ENCODE measurements at places on chromosomes 5 and 9. TPM values are rescaled to one million over a fixed set of nuclear protein-coding genes. Genes with fewer than 3 reads are reported as not detected.

DNA sequence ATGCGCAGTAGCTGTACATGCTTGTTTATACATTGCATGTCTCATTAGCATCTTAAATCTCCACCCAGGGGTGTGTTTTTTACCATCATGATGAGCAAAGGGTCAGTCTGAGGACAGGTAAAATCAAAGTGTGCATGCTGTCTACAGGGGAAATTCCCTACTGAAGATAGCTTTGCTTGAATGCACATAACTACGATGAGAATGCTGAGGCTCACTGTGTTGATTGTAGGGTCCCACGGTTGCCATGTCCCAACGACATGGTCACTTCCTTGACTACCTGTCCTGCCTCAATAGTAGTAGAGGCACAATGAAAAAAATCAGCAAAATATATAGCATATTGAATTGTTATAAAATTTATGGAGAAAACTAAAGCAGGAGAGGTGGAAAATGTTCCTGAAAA, 95.6 kb upstream of the TUSC1 start:
- H3K4me3 ChIP-seq = no peak overlapping the region
- no peak for DNase-seq
- H3K27ac ChIP-seq = no peak overlapping the region
- no peaks in the 10 kb centered on the region for H3K27me3 ChIP-seq

The GPR21 gene
- total RNA-seq = 3.9 TPM

DNA sequence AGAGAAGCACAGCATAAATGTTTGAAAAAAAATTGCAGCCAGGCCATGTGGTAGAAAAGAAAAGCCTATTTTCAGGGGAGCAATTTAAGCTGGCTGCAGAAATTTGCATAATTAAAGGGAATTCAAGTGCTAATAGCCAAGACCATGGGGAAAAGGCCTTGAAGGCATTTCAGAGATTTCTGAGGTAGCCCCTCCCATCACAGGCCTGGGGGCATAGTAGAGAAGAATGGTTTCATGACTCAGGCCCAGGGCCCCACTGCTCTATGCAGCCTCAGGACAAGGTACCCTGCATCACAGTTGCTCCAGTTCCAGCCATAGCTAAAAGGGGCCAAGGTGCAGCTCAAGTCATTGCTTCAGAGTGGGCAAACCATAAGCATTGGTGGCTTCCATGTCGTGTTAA, 1416.0 kb downstream of the EFNA5 start:
- H3K4me3 ChIP-seq = no peak overlapping the region
- H3K4me1 ChIP-seq = no peaks in the 10 kb centered on the region

- no peaks in the 10 kb centered on the region for H3K36me3 ChIP-seq
- no peaks in the 10 kb centered on the region for H3K27me3 ChIP-seq
- H3K4me1 ChIP-seq = peaks cover 16% of the 10 kb centered on the region
- DNase-seq = no peak
- peak overlapping the region; percentile 86 for H3K27ac ChIP-seq
These were observed 779 bp downstream of the PKN3 start for GRCh38 chr9:128702949-128703615.

- H3K4me1 ChIP-seq = no peaks in the 10 kb centered on the region
- H3K27ac ChIP-seq = no peak overlapping the region
- H3K4me3 ChIP-seq = no peak overlapping the region
- H3K36me3 ChIP-seq = no peaks in the 10 kb centered on the region
- no peaks in the 10 kb centered on the region for H3K27me3 ChIP-seq
These were observed 122.1 kb downstream of the YIPF5 start for GRCh38 chr5:144048259-144048856.

The GALNT12 gene
- total RNA-seq = 6.0 TPM

GRCh38 chr5:76091351-76091750, 8.2 kb downstream of the SV2C start:
- no peaks in the 10 kb centered on the region for H3K4me1 ChIP-seq
- no peak overlapping the region for H3K4me3 ChIP-seq
- no peak for DNase-seq

GRCh38 chr5:161602736-161603135, 56.2 kb upstream of the GABRB2 start:
- H3K27me3 ChIP-seq = no peaks in the 10 kb centered on the region
- no peaks in the 10 kb centered on the region for H3K36me3 ChIP-seq
- no peak overlapping the region for H3K27ac ChIP-seq

DNA sequence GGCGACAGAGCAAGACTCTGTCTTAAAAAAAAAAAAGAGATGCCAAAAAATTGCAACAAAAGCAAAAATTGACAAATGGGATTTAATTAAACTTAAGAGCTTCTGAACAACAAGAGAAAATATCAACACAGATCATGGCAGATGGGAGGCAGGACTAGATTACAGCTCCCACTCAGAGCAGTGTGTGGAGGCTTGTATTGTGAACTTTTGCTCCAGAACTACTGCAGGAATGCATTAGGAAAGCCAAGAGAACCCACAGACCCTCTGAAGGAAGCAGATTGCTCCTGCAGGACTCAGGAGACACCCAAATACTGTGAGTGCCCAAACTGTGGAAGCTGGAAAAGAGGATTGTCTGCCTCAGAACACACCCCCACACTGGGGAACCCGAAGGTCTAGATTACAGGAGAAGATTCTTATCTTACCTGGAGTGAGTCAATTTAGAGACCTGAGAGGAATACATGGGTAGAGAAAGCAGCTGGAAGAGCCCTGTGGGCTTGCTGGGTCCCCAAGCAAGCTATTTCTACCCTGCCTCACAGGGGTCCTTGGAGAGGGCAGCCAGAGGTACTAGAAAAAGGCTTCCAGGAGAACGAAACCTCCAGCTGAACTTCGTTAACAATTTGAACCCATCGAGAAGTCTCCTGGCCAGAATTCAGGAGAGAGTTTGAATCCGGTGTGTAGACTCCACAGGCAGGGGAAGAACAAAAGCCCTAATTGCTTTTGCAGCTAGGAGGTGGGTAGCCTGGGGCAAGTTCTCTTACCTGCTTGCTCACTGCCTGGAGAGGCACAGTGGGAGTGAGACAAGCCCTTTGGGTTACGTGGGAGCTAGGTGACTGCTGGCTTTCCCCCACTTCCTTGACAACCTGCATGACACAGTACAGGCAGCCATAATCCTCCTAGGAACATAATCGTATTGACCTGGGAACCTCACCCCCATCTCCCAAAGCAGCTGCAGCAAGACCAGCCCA, 593.4 kb upstream of the RGMB start:
- H3K4me1 ChIP-seq = no peaks in the 10 kb centered on the region
- DNase-seq = no peak
- no peak overlapping the region for H3K27ac ChIP-seq
- H3K36me3 ChIP-seq = no peaks in the 10 kb centered on the region

The ANKRD34B gene
- not detected for total RNA-seq

DNA sequence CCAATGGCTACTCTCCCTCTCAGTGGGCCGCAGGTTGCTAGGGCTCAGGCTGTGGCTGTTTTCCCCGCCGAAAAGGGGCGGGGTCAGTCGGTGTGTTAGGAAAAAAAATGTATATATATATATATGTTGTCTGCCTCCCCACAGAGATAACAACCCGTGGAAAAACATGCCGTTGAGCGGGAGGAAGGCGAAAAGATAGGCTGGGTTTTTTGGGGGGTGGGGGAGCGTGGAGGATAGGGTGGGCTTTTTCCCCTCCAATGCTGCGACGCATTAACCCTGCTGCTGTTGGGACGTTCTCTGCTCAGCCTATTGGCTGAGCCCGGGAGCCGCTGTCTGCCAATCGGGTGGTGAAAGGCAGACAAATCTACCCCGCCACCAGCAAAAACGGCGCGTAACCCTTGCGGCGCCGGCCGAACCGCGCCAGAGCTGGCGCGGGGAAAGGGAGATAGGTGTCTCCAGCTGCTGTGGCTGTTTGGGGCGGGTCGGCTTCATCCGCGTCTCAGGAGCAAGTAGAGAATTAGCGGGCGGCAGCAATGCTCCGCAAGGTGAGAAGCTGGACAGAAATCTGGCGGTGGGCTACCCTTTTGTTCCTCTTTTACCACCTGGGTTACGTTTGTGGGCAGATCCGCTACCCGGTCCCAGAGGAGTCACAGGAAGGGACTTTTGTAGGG, at the start of gene PCDHGC4:
Gene PCDHGC4 (plus strand): TSS at position 390 of the 671 bp plus-strand sequence. CDS start 144 bp downstream, at position 534.
- no peaks in the 10 kb centered on the region for H3K27me3 ChIP-seq
- DNase-seq = no peak
- no peak within 1 kb of the TSS for H3K27ac ChIP-seq
- no peaks in the 10 kb centered on the region for H3K36me3 ChIP-seq
- peaks cover 48% of the 10 kb centered on the region for H3K4me1 ChIP-seq

The PCDHGC5 gene
- 5.9 TPM for total RNA-seq

DNA sequence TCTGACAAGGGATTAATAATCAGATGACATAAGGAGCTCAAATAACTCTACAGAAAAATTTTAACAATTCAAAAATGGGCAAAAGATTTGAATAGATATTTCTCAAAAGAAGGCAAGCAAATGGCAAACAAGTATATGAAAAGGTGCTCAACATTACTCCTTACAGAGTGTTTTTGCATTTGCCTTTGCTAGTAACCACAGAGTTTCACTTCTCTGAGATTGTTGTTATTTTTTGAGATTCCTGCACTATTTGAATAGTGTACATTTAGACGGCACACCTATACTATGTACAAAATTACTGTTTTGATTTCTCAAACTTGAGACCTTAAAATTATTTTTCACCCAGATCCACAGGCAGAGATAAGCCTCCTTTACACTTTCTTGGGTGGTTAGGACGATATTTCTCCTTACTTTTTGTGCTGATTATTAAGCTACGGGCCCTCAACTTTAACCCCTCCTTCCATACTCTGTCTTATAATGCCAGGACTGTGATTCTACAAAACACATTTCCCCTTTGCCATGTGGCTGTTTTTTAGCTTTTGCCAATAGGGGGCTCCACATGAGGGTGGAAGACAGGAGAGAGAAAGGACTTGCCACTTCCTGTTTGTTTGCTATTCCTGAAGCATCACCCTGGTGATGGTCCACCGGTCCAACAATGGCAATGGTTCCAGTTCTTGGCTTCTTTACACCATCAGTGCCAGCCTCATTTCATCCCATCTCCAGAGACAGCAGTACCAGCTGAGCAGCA, 65.0 kb upstream of the DAP start:
- no peaks in the 10 kb centered on the region for H3K27me3 ChIP-seq
- no peak overlapping the region for H3K4me3 ChIP-seq
- DNase-seq = no peak
- H3K36me3 ChIP-seq = no peaks in the 10 kb centered on the region

DNA sequence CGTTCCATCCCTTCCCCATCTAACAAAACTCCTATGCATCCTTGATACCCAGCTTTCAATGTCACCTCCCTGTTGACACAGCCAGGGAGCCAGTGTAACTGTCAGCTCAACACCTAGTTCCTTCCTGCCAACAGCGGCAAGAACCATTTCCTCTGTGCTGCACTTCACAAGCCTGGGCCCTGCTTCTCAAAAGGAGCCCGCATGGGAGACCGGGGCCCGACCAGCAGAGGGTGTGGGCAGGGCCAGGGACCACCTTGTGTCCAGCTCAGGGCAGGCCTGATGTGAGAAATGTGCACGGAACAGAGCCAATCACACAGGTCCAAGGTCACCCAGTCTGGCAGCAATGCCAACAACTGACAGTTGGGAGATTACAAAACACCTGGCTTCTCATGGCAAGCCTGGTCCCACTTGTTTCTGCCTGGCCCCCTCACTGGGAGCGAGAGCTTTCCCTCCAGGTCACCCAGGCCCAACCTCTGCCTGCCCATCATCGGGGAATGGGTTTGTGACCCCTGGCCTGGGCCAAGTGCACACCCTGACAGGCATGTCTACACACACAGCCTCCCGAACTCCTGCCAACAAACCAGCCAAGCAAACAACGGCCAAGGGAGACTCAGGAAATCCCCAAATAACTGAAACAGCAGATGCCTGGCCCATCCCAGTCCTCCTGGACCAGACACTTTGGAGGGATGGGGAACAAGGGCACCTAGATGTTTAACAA, 3.1 kb downstream of the RNF44 start:
- no peak overlapping the region for H3K4me3 ChIP-seq
- peaks cover 63% of the 10 kb centered on the region for H3K4me1 ChIP-seq
- peak overlapping the region; percentile 98 for H3K27ac ChIP-seq
- H3K27me3 ChIP-seq = no peaks in the 10 kb centered on the region

GRCh38 chr5:54738118-54738972, 220.8 kb downstream of the SNX18 start:
- no peak overlapping the region for H3K27ac ChIP-seq
- DNase-seq = peak; percentile 51
- H3K4me3 ChIP-seq = no peak overlapping the region
- H3K36me3 ChIP-seq = no peaks in the 10 kb centered on the region
- no peaks in the 10 kb centered on the region for H3K4me1 ChIP-seq

The CDC20B gene
- total RNA-seq = not detected

- no peak for DNase-seq
- no peak overlapping the region for H3K27ac ChIP-seq
- H3K4me3 ChIP-seq = no peak overlapping the region
- H3K36me3 ChIP-seq = no peaks in the 10 kb centered on the region
These were observed 163.8 kb downstream of the SEC61B start for GRCh38 chr9:99385814-99386279.

DNA sequence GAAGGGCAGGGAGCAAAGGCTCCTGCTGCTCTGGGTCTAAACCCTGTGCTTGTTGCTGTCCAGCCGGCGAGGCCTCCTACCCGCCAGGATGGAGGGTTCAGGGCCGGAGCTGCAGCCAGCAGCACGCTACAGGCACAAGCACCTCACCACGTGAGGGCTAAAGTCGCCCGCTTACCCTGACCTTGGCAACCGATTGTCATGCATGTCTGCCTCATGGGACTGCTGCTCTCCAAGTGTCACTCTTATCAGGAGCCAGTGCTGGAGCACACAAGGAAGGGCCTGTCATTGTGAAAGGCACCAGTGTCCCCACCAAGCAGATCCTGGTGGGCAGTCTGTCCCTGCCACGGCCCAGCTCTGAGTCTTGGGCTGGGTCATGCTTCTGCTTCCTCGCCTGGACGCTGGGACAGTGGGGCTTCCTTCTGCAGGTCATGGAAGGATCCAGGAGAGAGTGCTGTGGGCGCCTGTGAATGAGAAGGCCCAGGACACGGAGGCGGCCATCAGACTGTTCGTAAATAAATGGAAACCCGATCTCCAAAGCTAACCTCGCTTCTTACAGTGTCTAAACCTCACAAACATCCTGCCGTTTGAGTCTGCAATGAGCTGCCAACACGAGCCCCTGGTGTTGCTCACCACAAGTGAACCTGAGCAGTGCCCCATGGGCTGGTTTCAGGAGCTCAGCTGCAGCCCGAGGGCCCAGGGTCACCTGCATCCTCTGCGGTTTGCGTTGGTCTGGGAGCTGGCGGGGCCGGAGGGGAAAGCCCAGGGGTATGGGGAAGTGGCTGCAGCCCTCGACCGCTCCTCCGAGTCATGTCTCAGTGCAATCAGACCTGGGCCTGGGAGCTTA, 58.2 kb upstream of the RXRA start:
- H3K4me1 ChIP-seq = no peaks in the 10 kb centered on the region
- H3K4me3 ChIP-seq = no peak overlapping the region
- H3K36me3 ChIP-seq = no peaks in the 10 kb centered on the region
- no peak overlapping the region for H3K27ac ChIP-seq
- no peak for DNase-seq

The CCL21 gene
- 14.0 TPM for total RNA-seq

All from tibial nerve (tissue), 4 donors.